ENCODE measurements at places on chromosomes 7 and 10.

DNA sequence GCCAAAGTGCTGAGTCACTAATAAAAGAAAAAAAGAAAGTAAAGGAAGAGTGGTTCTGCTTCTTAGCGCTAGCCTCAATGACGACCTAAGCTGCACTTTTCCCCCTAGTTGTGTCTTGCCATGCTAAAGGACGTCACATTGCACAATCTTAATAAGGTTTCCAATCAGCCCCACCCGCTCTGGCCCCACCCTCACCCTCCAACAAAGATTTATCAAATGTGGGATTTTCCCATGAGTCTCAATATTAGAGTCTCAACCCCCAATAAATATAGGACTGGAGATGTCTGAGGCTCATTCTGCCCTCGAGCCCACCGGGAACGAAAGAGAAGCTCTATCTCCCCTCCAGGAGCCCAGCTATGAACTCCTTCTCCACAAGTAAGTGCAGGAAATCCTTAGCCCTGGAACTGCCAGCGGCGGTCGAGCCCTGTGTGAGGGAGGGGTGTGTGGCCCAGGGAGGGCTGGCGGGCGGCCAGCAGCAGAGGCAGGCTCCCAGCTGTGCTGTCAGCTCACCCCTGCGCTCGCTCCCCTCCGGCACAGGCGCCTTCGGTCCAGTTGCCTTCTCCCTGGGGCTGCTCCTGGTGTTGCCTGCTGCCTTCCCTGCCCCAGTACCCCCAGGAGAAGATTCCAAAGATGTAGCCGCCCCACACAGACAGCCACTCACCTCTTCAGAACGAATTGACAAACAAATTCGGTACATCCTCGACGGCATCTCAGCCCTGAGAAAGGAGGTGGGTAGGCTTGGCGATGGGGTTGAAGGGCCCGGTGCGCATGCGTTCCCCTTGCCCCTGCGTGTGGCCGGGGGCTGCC lies at the start of gene IL6:
TSS of gene IL6 (plus strand) at position 294 of the 807 bp plus-strand sequence. CDS start at position 357, 63 bp downstream.
- no peak for DNase-seq

DNA sequence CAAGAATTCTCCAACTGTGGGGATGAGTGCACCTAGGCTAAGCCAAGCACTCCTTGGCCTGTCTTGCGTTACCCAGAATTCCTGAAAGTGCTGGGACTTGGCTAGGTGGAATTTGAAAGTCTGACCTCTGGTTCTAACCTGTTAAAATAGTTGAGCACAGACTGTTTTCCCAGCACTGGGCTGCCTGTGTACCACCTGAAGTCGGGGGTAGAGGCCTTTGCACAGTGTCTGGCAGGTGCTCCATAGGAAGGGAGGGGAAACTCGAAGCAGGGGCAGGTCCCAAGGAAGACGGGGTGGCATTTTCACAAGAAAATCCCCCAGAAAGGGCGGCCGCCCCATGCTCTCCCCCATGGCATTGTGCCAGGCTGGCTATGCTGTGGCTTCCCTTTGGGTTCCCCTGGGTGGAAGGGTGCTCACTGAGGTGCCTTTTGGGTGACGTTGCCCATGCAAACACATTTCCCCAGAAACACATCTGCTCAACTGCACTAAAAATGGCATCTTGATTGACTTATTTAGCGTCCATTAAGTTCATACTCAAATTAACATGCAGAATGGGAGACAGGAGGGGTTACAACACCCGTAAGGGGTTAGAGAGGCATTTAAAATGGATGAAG lies 62.9 kb downstream of the SYPL1 start:
- DNase-seq: no peak

DNA sequence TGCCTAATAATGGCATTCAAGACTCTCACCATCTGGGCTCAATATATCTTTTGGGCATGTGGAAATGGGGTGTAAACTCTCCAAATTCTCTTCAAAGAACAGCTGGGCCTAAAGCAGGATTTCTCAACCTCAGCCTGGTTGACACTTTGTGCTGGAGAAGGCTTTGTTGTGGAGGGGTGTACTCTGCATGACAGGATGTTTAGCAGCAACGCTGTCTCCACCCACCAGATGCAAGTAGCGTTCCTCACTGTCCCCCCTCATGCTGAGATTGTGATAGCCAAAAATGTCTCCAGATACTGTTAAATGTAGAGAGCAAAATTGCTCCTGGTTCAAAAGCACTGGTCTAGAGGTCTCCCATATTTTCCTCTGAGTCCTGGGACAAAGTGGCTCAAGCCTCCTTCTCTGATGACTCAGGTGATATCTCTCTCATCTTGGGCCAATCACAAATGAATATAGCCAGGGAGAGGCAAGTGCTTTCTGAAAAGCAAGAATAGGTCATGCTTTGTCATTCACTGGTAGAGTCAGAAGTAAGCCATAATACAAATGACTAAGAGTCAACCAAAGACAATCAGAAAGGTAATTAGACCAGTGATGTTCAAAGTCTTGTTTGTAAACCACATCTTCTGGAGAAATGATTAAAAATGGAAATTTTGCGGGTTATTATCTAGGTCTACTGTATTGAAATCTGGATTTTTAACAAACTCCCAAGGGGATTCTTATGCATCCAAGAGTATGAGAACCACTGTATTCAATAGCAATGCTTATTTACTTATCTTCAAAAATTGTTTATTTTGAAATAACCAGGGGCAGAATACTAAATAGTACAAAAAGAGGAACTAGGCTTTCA lies 330.8 kb downstream of the PTEN start:
- peak; percentile 55 for DNase-seq

GRCh38 chr7:620056-620455 lies 100.4 kb upstream of the PDGFA start:
- DNase-seq: no peak

GRCh38 chr10:19588608-19589007 lies 227.6 kb upstream of the PLXDC2 start:
- DNase-seq: no peak

DNA sequence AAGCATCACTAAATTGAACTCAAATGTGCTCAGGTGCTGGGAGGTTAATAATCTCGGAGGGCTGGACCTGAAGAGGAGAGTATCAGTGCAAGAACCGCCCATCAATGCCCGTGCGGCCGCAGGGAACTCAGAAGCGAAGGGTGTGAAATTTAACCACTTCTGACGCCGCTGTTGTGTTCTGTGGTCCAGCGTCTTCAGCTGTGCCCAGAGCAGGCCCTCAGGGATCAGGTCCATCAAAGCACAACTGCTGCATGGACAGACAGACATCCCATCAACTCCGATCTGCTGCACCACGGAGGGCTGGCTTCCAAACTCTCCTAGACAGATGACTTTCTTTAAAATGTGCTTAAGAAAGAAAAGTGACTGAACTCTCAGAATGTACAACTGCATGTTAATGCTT lies 144.9 kb upstream of the TCERG1L start:
- DNase-seq: no peak

DNA sequence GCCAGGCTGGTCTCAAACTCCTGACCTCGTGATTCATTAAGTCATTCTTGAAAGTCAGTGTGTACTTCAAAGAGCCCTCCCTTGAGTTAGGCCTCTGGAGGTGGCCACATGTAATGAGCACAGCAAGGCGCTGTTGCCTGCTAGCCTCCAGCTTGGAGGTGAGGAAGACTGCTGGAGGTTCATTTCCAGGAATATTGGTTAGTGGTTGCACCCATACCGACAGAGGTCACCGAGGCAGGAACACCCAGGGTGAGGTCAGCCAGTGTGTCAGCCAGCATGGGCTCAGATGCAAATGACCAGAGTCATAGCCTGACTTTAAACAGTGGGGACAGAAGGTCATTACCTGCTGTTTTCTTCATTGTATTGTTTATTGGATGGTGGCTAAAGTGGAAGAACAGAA lies 85.0 kb downstream of the PLPP4 start:
- no peak for DNase-seq

DNA sequence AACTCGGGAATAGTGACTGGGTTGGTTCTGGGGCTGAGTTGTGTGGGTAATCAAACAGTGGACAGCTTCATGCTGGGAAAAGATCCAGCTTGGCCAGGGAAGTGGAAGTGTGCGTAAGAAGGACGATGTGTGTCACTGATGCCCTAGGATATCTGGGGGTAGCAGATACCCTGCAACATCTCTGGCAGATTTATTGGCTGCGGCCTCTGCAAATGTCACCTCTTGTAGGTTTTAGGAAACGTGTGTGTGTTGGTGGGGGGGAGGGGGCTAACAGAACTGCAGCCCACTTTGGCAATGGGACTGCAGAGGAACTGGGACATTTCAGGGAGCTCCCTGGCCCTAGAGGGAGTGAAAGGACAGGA lies 965 bp upstream of the AGAP3 start:
- no peak for DNase-seq

GRCh38 chr7:70574314-70574834 lies 557.6 kb upstream of the GALNT17 start:
- no peak for DNase-seq

- no peak for DNase-seq
Measured at GRCh38 chr7:29300649-29301048, 106.1 kb downstream of the CHN2 start.

GRCh38 chr10:110399106-110399964 lies 94.6 kb upstream of the SMNDC1 start:
- no peak for DNase-seq

- no peak for DNase-seq
Measured at GRCh38 chr7:23334482-23335056, 35.4 kb downstream of the MALSU1 start.

DNA sequence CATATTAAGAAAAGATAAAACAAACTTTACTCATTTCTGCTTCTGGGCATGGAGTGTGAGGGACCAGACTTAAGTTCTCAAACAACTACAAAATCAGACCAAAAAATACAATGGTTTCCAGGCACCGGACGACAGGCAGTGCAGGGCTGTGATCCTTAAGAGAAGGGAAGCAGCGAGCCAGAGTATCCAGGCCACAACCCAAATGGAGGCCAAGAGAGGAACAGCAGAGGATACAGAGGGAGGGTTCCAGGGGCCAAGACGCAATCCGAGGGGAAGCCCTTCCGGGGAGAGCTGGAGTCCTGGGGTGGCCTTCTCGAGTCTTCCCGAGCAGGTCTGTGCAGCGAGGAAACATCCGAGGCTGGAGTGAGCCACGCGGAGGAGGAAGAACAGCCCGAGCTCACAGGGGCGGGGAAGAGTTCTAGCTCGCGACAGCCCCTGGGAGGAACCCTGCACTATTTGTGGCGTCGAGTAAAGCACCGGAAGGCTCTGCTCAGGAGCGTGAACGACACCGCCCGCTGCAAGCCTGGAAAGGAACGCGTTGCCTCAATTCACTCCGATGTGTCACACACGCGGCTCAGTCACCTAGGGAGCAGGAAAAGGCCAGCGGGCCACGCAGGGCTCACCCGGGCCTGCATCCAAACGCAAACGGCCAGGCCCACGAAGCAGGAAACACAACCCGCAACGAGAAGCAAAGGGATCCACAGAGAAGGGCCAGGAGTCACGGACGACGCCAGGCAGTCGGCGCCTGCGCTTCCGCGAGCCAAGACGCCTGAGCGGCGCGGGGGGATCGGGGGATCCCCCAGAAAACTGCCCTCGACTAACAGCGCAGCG lies 933 bp upstream of the RNF32 start:
- no peak for DNase-seq

DNA sequence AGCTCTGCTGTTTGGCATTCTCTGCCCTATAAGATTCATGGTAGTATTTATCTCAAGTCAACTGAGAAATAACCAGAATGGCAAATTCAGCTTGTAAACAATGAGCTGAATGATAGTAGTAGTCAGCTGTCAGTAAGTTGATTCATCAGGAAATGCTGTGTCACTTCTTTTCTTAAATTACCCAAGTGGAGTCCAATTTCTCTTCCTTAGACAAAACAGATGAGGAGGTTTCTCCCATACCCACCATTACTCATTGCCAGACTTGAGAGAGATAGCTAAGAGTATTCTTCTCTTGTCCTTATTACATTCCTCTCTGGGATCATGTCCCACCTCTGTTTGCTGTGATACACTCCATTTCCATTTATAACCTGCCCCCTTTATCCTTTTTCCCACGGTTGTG lies 159.8 kb upstream of the STEAP1 start:
- DNase-seq: no peak

GRCh38 chr7:48083114-48083830 lies 5.8 kb upstream of the UPP1 start:
- no peak for DNase-seq

DNA sequence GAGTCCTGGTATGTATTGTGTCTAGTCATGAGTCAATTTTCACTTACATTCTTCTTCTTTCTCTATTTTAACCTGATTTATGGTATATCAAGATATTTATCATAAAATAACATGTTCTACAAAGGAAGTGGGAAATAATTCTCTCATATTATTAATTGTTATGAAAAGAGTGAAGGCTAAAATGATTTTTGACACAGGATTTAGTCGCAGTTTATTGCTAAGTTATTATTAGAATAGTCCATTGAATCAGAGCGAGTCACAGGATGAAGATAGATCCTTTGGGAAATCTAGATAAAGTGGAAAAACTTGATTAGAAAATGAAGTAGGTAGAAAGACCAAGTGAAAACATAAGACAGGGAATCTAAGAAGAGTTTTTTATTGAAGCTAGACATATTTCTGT lies 184.3 kb upstream of the DGKB start:
- DNase-seq: no peak

DNA sequence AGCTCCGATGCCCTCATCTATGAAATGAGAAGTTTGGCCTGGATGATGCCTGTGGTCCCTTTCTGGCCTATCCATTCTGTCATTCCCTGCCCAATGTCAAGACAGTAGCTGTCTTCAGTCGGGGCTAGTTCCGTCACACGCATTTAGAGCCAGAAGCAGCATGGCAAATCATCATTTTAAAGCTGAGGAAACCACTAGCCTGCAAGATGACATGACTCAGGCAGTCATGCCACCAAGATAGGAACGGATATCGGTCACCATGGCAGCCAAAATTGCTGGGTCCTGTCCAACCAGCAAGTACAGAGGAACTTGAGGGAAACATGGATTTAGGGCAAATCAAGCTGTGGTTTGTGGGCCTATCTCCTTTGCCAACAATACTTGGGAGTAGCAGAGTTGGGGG lies 64.5 kb upstream of the MRLN start:
- no peak for DNase-seq

DNA sequence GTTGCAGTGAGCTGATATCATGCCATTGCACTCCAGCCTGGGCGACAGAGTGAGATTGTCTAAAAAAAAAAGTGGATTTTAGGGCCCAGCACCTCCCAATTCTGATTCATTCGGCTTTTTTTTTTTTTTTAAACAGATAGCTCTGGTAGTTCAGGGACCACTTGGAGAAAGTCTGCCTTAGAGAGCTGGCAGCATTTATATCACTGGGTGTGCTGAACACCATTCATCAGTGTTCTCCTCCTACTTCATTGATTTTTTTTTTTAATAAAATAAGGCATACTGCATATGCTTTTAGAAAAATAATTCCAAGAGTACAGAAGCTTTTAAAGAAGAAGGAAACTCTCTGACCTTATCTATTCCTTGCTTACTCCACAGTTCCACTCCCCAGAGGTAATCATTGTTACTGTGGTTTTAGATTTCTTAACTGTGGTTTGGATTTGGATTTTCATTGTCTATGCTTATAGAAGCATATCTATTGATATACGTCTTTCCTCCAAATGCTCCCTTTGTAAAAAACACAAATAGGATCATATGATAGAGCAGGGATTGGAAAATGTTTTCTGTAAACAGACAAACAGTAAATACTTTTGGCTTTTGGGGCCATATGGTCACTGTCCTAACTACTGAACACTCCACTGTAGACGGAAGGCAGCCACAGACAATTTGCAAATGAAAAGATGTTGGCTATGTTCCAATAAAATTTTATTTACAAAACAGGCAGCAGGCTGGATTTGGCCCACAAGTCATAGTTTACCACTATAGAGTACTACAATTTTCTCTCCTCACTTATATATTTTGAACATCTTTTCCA lies 21.1 kb upstream of the SAR1A start:
- DNase-seq: no peak

GRCh38 chr10:15478429-15478828 lies 107.3 kb upstream of the FAM171A1 start:
- DNase-seq: no peak
